Stimulated activated CD8-positive, alpha-beta memory T cell treated with anti-CD3 and anti-CD28 coated beads, Interleukin-7, amount 100 ng/mL, for 1 hour (primary cell): ENCODE measurements at places on chromosomes 3 and 15.

DNA sequence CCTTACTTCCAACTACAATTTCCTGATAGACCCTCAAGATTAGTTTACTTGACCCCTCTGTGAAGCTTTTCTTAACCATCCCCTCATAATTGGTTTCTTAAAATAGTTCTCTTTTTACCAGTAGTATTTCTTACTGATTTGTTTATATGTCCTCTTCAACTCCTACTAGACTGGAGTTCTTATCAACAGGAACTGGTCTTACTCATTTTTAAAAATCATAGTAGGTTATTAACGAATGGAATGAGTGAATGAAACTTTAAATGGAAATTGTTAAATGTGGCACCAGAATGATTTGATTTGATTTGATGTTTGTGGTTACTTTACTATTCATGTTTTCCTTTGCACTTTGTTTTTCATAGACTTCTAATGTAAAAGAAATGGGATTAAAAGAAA, 91.5 kb downstream of the NEO1 start:
- DNase-seq, result no peak

- DNase-seq, result no peak
Observed at GRCh38 chr3:102484-102883, 94.1 kb upstream of the CHL1 start.

- DNase-seq, result no peak
Observed at GRCh38 chr3:113223475-113224281, 12.3 kb downstream of the BOC start.

DNA sequence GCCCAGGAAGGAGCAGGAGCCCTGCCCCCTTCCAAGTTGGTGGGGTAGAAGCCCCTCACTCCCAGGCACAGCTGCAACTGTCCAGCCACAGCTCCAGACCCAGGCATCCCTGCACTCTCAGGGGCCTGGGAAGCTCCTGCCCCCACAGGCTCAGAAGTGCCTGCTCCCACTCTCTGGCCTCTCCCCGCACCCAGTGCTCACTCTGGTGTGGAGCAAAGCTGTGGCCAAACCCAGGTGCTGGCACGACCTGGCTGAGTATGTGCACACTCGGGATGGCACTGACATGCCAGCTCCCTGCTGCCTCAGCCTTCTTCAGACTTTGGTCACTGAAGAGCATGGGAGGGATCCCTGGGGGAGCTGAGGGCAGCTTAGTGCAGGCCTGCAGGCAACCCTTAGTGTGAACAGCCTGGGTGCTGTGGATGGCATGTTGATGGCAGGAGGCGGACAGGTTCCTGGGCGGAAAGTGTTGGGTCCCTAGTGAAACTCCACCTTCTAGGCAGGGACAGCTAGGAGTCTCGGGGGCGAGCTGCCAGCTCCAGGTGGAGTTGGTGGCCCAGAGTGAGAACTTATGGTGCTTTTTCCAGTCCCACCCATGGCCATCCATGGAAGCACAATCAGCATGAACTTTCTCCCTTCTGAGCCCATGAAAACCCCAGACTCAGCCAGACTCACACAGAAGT, 489.2 kb upstream of the ROBO2 start:
- DNase-seq, result no peak

DNA sequence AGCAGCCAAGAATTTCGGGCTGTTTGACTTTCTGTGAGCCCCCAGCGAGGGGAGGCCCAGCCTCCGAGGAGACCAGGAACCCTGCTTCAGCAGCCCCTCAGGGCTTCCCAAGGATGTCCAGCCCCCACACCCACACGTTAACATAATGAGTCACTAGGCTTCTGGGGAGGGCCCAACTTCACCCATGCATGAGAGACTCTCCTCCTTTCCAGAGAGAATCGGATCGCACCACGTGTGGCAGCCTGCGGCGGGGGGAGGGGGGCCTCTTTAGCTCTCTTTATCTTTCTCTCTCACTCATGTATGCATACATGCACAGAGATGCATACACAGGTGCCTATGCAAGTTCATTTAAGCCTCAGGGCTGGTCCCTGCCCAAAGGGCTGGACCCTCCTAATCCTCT, 3.1 kb upstream of the AP2M1 start:
- DNase-seq, result no peak

DNA sequence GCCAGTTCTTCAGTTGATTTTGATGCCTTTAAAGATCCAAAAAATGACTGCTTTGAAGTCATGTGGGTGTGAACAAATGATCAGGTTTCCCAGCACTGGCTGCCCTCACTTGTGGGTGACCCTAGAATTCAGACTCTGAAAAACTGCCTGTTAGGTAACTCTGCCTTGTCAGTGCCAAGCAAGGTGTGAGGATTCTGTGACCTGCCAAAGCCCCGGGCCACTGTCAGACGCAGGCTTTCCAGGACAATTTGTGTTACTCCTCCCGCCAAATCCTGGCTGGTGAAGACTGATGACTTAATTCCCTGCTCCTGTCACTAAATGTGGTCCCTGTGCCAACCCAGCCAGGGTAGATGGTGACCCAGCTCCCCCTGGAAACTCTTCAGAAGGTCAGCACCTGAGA, 99.2 kb upstream of the PSMD6 start:
- DNase-seq, result no peak

DNA sequence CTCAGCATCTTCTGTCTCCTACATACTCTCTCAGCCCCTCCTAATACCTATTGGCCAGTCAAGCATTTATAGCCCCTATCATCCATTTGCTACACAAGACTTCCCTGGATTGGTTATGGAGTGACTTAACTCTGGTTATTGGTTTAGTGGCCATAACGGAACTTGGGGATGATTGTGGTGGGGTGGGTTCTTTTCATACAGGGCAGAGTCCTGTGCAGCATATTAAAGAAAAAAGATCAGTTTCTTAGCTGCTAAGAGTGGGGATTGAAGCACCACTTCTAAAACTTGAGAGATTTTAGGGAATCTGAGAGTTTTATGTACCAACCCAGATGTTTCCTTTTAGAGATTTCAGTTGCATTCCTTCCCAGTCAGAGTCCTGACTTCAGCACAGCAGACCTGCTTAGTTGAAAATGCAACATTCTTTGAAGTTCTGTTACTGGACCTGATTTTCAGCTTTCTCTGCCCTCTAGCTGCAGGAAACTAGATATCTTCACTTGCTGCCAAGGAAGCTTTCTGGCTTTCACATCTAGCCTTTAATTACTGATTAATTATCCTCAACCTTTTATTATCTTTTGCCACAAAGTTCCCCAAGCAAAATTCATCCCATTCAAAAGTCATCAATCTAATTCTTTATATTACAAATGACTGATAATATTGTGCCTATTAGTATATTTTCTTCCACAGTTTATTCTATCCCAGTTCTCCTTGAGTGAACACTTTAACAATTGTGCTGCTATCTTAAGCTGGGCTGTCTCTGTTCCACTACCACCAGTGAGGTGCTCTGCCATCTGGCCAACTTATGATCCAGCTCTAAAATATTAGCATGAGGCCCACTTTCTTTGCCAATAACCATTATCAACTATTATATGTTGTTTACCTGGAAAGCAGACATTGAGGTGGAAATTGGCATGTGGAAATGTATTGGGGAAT, 906.0 kb upstream of the ALCAM start:
- no peak for DNase-seq

GRCh38 chr3:31129241-31129640, 234.8 kb upstream of the GADL1 start:
- DNase-seq, result no peak

- no peak for DNase-seq
Observed at GRCh38 chr15:78080088-78080460, 2.6 kb upstream of the TBC1D2B start.

DNA sequence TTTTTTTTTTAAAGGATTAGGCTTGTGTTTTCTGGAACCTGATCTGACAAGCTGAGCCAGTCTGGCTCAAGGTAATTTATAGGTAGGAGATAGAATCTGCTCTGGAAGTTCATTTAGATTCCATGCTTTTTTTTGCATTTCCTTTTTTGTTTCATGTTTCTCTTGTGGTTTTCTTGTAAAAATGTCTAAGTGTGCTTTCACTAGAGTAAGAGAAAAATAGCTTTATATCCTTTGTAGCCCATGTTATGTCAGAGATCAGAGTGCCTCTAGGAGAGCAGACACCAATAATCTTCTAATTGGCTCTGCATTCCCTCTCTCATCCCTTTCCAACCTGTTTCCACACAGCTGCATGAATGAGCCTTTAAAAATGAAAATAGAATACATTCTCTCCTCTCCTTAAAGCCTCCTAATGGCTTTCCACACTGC, 389.8 kb upstream of the KCNMB2 start:
- no peak for DNase-seq

GRCh38 chr3:143182866-143183664, 63.5 kb downstream of the CHST2 start:
- no peak for DNase-seq

DNA sequence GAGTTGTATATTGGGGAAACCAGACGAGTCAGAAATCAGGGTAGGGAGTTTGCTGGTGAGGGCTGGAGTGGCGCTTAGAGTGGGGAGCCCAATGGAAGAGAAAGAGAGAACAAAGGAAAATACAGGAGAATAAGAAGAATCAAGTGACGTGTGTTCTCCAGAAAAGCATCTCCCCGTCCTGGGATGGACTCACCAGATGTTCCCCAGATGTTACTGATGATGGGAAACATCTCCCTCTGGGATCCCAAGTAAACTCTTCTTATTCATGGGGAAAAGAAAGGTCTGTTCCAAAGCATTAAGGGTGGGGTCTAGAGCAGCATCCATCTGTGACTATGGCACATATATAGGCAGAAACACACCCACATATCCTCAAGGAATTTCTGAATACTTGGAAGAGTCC, 3.0 kb upstream of the CSRNP1 start:
- no peak for DNase-seq

DNA sequence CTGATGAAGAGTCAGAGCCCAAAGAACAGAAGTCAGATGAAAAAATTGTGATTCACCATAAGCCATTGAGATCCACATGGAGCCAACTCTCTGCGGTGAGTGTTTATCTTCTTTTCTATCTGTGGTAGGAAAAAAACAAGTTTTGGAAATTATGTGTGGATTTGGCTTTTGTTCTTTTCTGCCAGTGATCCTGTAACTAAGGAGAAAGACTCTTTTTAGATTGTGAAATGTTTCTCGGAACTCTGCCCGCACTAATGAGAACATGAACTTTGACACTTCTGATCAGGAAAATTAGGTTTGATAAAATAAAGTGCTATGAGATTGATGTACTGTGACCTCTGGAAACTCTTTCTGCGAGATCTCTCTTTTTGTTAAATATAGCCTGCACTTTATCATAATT, 8.4 kb downstream of the ARHGEF26 start:
- DNase-seq, result no peak

DNA sequence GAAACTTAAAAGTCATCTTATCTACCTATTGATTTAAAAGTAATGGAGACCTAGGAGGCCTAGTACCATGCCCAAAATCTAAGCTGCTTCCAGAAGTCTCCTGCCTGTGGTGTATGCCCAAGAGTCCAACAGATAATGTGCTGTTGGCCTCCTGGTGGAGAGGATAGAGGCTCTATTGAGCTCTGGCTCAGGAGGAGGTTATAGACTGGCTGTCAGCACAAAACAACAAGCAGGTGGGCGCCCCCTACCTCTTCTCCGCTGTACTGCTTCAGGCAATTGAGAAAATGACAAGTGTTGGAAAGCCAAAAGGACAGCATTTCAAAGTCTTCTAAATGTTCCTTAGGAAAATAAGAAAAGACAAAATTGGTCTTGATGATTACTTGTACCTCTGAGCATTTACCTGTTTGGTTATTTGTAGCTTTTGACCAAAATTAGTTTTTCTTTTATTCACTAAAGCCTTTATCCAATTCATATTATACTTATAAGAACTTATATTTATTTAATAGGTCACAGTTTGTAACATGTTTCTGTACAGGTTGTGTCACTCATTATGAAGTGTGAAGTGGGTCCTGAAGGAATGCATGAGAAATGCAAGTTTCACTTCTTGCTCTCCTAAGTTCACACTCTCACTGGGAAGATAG, 17.2 kb upstream of the GNB5 start:
- peak; percentile 38 for DNase-seq

DNA sequence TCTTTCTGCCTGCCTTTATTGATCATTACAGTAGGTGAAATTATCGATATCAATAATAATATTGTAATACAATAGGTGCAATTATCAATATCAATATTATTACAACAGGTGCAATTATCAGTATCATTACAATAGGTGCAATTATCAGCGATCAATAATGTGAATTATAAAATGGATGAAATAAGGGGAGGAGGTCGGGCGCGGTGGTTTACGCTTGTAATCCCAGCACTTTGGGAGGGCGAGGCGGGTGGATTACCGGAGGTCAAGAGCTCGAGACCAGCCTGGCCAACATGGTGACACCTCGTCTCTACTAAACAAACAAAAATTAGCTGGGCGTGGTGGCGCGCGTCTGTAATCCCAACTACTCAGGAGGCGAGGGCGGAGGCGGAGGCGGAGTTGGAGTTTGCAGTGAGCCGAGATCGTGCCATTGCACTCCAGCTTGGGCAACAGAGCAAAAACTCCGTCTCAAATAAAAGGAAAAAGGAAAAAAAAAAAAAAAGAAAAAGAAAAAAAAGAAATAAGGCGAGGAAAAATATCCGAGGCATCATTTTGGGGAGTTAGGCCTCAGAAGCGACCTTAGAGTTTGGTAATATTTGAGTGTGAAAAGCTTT, 611 bp upstream of the BNIP2 start:
- peak; percentile 37 for DNase-seq

GRCh38 chr3:29335438-29335837, 54.6 kb downstream of the RBMS3 start:
- DNase-seq, result no peak

- DNase-seq, result no peak
Observed at GRCh38 chr3:150348500-150348899, 59.6 kb upstream of the TSC22D2 start.

DNA sequence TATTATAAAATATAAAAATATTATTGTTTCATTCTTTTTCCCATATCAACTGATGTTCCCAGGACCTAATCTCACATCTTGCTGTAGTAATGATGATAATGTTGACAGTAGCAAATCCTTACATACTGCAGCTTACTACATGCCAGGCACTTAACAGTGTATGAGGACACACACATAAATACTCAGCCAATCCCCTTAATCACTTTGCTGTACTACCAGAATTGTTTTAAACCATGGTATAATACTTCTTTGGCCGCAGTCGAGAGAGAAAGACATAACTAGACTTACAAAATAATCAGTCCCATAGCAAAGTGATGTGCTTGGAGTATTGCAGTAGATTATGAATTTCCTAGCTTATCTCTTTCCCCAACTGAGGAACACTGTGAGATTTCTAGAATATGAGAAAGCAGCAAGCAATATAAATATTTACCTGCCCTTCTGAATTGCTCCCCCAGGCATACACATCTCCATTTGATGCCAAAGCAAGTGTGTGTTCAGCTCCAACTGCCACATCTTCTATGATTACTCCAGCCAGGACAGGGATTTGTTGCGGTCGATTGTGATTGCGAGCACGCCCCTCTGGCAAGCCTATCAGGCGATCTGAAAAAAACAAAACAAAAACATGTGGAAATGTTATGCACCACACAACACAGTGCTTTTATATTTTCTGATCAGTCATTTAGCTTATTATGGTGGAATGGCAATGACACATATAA, 33.0 kb downstream of the FBXL22 start:
- DNase-seq, result no peak

- DNase-seq, result no peak
Observed at GRCh38 chr3:134370611-134371531, 3.4 kb downstream of the AMOTL2 start.

DNA sequence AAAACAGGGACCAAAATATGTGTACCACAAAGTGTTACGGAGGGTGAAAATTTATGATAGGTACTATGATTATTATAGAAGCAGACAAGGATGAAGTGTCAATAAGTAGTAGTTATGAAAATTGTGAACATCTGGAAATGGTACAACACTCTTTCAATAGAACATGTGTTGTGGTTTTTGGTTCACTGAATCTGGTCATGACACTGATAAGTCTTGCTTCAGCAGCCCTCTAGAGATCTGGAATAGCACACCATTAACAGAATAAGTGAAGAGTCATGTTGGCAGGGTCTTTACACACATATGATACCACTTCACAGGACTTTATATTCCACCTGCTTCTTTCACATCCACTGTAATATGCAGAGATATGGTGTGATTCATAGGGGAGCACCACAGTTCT, 985.2 kb upstream of the SEMA6D start:
- DNase-seq, result no peak
